ENCODE measurements at places on chromosomes 3 and 15.

DNA sequence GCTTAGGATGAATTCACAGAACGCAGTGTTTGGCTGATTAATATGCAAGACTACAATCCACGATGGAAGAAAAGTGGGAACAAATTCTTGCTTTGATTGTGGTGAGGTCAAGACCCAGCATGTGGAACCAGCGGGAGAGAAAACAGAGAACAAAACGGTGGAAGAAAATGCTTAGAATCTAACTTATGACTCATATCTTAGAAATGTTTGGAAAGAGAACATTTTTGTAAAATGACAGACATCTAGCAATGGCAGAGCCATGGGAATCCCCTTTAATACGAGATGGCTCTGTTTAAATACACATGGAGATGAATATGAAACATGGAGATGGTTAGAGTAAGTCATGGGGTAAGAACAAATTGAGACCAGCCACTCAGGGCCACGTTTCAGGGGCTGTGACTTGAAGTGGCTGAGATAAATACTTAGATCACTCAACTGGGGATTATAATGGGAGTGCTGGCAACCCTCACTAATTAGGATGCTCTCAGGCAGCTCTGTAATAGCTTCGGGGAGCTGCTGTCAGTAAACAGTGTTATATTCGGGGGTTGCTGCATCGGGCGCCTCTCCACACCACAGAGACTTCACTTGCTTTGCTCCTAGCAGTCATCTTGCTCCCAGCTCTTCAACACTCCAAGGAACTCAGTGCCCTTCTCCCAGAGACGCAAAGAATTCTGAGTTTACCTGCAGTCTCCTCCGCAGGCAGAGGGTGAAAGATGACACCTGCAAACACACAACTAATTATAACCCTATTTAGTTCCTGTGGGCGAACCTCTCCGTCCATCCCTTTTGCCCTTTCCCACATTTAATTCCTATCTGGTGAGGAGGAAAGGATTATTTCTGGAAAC lies 68.0 kb upstream of the ONECUT1 start:
- peak; percentile 1 for DNase-seq

- DNase-seq, result no peak
Observed at GRCh38 chr15:62821384-62822131, 221.0 kb upstream of the TPM1 start.

GRCh38 chr3:8967553-8967952 lies 4.3 kb upstream of the RAD18 start:
- DNase-seq, result no peak

GRCh38 chr15:85030301-85030929 lies 48.8 kb downstream of the PDE8A start:
- peak; percentile 68 for DNase-seq

GRCh38 chr3:27718459-27718858 lies 3.7 kb downstream of the EOMES start:
- DNase-seq, result no peak

- DNase-seq, result no peak
Observed at GRCh38 chr3:167852216-167852615, 116.7 kb downstream of the SERPINI1 start.

DNA sequence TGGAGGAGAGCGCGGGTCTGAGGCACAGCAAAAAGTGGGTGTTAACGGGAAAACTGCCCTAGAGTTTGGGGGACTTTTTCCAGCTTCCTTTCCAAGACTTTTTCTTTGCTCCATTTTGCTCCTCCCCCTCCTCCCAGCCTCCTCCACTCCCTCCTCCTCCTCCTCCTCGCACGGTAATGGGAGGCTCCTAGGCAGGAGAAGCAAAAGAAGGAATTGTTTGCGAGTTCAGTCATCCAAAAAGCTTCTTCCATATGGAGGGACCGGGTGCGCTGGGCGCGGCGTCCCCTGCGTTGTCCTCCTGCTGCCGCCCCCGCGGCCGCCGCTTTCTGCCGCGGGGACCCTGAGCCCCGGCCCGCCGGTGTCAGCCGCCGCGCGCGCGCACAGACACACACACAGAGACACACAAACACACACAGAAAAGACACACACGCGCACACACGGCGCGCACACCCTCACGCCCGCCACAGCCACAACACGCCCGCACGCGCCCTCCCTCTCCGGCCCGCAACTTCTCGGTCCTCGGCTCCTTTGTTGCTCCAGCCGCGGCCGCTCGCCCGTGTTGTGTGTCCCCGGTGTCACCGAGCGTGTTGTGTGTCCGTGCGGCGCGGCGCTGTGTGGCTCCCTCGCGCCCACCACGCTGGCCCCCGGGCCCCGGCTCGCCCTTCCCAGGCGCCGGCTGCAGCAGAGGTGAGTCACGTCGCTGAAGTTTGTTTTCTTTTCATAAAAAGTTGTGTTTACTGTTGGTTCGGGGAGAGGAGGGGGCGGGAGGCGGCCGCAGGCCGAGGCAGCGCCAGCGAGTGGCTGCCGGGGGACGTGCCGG lies at the start of gene BOC:
Gene BOC (plus strand): TSS at position 228 of the 820 bp plus-strand sequence. CDS start 38,246 bp downstream, outside the sequence.
- DNase-seq, result peak; percentile 85

GRCh38 chr15:34795267-34796081 lies at the start of gene ACTC1:
Gene ACTC1 (minus strand): TSS chr15:34795549. CDS start chr15:34794808, 741 bp downstream.
- peak; percentile 61 for DNase-seq

- no peak for DNase-seq
Observed at GRCh38 chr3:124088801-124089200, 96.9 kb upstream of the ROPN1 start.

DNA sequence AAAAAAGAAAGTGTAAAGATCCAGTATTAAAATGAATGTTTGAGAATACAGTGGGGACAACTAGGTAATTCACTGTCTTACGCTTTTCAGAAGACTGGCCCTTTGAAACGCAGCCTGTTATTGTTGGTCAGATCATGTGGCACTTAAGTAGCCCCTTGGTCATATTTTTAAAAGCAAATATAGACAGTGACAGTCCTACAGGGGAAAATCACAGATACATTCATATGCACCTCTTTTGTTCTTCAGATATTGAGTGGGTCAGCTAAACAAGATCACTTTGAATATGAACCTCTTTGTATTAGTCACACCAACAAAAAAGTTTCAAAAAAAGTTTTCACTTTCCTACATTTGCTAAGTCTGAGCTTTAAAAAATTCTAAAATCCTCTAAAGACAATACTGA lies 36.0 kb downstream of the TIGIT start:
- no peak for DNase-seq

GRCh38 chr15:58605931-58606530 lies 143.5 kb downstream of the ADAM10 start:
- DNase-seq, result no peak

GRCh38 chr3:29475305-29475840 lies 194.5 kb downstream of the RBMS3 start:
- no peak for DNase-seq

- no peak for DNase-seq
Observed at GRCh38 chr15:95292785-95293450, 1037.6 kb upstream of the NR2F2 start.

DNA sequence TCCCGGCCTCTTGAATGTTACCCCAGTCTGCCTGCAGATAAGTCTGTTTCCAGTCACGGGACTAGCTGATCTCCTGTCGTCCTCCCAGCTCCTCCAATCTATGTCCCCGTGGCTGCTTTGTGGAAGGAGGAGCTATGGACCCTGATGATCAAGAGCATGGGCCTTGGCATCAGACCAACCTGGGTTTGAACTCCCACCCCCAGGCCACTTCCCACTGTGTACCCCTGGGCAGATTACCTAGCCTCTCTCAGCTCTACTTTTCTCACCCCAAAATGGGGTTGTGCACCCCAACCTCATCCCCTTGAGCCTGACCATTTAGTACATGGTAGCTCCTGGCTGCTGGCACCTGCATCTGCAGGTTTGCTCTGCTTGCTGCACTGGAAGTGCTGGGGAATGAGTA lies 55.8 kb downstream of the GASK1A start:
- no peak for DNase-seq

- no peak for DNase-seq
Observed at GRCh38 chr3:94221829-94222228, 159.0 kb downstream of the NSUN3 start.

- peak; percentile 1 for DNase-seq
Observed at GRCh38 chr15:53976844-53977392, 1.3 kb upstream of the UNC13C start.

DNA sequence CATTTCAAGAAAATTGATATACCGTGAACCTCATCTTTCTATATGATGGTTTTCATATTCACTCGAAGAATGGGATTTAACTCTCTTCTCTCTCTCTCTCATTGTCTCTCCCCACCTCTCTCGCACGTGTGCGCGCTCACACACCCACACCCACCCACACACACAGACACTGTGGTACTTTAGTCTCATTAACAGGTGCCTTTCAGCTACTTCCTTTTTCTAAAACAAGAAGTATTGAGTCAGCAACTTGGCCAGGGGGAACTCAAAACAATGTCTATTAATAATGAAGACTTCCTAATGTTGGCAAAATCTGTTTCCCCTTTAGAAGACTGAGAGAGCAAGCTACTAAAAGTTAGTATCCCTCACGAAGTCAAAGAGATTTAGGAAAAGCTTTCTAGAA lies 150.7 kb downstream of the TMCO5A start:
- no peak for DNase-seq

GRCh38 chr15:62753518-62754221 lies 288.9 kb upstream of the TPM1 start:
- no peak for DNase-seq

- no peak for DNase-seq
Observed at GRCh38 chr15:64930019-64930652, 18.4 kb downstream of the ANKDD1A start.

DNA sequence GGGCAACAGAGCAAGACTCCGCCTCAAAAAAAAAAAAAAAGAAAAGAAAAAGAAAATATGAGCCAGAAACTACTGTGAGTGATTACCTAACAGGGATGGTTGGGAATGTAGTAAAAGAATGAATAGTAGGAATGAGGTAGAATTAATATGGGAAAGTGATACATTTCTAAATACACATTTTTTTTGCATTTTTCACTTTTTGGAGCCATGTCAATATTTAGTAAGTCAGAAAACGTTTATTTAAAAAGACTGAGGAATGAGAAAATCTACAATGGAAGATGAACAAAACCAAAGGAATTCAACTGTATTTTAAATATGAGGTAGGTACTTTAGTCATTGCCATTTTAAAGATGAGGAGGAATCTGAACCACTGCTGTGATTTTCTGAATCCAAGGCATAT lies 817.2 kb upstream of the CADM2 start:
- DNase-seq, result peak; percentile 4

GRCh38 chr3:56688191-56688590 lies 5.1 kb upstream of the TASOR start:
- DNase-seq, result no peak

- DNase-seq, result no peak
Observed at GRCh38 chr15:87591582-87591981, 665.0 kb downstream of the NTRK3 start.

DNA sequence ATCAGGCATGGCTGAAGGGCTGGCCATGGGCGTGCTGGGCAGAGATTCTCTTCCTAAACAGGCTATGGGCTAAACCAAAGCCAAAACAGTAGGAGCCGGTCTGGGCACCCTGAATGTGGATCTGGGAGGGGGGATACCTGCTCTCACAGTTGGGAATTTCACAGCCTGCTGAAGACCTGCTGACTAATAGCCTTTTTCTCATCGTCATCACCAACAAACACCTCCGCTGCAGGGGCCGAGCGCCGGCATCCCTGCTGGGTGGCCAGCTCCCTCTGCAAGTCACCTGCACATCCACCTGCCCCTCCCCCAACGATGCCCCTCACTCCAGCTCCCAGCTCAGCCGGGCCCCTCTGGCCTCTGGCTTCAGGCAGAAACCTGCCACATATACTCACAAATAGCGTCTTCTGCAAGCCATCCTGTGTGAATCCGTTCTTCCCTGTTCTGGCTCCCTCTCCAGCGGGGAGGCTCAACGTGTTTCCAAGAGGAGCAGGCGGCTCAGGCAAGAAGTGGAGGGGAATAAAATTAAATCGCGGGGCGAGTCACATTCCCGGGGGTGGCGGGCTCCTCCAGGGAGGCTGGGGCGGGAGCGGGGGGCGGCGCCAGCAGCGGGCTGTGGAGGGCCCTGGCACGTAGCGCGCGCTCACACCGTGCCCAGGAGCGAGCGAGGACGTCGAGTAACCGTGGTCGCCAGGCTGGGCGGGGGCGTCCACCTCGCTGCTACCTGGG lies 466 bp downstream of the IQSEC1 start:
- DNase-seq, result no peak

DNA sequence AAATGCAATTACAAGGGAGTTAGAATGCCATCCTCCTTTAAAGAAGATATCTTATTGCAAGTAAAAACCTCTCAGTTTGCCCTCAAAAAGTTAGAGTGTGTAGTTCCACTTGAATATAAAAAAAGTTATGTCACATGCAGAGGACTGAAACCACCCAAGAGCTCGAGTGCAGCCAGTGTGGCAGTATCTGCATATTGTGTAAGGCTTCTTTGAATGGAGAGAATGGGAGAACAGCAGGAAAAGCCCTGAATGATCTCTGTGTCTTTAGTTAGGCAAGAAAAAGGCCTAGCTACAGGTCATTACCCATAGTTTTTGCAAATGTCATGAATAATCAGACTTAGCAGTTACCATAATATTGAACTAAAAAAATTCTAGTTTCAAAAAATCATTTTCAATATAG lies 13.9 kb upstream of the TEX9 start:
- DNase-seq, result no peak

DNA sequence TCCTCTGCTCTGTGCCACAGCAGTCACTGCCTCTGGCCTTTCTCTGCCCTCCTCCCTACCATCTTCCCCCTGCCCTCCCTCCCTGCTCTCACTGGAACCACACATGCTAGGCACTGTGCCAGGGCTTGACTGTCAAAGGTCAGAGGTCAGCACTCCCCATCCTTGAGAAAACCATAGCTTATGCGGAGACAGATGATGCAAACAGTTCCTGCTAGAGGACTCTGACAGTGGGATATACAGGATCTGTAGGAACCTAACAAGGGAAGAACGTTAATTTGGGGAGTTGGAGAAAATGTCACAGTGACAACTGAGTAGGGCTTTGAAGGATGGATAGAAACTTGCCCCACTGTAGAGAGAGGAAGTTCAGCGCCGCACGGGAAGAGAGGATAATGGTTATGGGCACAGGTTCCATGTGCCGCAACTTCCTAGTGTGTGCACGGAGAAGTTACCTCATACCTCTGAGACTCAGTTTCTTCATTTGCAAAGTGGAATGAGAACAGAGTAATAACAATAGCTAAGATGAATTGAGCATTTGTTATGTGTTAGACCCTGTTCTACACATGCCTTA lies 29.3 kb upstream of the XYLB start:
- no peak for DNase-seq
